ENCODE measurements at places on chromosomes 6 and 20. TPM values are rescaled to one million over a fixed set of nuclear protein-coding genes. Genes with fewer than 3 reads are reported as not detected.

GRCh38 chr6:33200219-33201146 is at the start of the genes RXRB and SLC39A7:
Gene RXRB, minus strand, starts transcription at chr6:33200665. Its CDS starts 189 bp downstream, at chr6:33200476.
Gene SLC39A7, plus strand, starts transcription at chr6:33200867. Its CDS starts 379 bp downstream, at chr6:33201246.
- DNase-seq = peak; percentile 99

DNA sequence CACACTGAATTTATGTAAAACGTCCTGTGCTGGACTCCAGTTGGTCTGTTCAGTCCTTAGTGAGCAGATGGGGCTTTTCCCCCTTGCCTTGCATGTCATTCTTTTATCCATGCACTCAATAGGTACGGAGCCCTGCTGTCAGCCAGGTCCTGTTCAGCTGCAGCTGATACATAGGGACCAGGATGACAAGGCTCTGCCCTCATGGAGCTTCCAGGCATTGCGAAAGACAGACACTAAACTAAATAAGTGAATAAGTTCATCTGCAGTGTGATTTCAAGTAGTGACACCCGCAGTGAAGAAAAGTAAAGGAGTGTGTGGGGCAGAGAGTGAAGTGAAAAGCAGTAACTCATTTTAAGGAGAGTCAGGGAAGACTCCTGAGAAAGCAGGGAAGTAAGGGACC is 324.2 kb downstream of the NRN1 start:
- DNase-seq = no peak

Gene CGA
- 1.0 TPM for polyA plus RNA-seq

DNA sequence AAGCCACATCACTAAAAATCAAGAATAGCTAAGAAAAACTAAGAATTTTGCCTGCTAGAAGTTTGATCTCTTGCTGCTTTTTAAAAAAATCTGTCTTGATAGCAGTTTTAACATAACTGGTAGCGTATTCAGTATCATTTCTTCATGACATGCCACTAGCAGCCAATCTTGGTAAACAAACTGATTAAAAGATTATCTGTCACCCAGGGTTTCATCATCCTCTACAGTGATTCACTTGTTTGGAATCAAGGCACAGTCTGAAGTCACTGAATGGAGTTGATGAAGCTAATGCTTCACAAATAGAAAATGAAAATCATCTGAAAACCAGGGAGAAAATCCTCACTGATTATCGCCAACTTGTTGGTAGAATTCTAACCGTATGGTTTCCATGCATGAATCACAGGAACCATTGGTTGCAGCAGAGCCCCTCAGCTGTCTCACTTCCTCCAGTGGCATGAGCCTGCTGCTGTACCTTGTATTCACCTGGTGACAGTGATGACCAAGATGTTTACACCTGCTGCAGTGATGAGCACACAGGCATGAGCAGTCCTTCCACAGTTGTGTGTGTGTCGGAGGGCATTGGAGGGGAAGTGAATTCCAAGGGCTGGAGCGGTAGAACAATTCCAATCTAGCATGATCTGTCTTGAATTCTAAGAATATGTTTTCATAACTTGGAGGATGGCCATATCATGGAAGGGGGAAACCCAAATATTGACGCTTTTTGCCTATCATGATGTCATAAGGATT is 275.0 kb downstream of the KHDC1L start:
- DNase-seq = no peak

Gene UBE2V1
- polyA plus RNA-seq = 61.9 TPM

Gene PRL
- not detected for polyA plus RNA-seq

Gene HLA-G
- polyA plus RNA-seq = not detected

- DNase-seq = no peak
Measured at GRCh38 chr20:47669927-47670890, 115.1 kb downstream of the SULF2 start.

Gene SLC17A3
- polyA plus RNA-seq = not detected
